Cerebellum (tissue), 4 donors: ENCODE measurements at places on chromosomes 2 and 18.

- no peak for DNase-seq
These were observed 177.7 kb downstream of the TMEM247 start for GRCh38 chr2:46657042-46657504.

DNA sequence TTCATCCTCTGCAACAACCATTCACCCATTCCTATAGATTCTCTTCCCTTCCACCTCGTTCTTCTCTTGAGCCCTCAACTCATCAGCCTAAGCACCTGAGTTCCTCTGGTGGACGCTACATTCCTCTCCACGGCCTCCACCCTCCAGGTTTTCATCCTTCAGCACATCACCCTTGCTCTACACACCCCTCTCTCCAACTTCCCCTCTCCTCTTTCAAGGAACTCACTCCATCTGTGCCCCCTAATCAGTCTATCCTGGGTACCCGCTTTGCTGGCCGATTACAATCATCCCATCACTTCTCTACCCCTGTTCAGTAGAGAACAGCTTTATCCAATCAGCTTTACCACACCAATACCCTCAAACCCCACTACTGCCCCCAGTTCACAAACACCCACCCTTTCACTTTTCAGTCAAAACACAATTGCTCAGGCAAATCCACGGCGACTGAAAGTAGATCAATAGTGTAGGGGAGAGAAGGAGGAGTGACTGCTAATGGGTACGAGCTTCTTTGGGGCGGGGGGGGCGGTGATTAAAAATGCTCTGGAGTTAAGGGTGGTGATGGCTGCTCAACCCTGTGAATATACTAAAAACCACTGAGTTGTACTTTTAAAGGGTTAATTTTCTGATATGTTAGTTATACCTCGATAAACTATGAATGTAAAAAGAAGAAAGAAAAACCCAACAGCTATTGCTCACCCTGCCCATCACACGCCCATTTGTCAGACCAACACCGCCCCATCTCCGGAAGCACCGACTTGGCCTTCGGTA, 857 bp downstream of the DYM start:
- peak; percentile 24 for DNase-seq

GRCh38 chr2:239392688-239393387, 8.0 kb downstream of the HDAC4 start:
- DNase-seq: no peak

GRCh38 chr2:38013158-38013752, 62.7 kb downstream of the CYP1B1 start:
- no peak for DNase-seq

DNA sequence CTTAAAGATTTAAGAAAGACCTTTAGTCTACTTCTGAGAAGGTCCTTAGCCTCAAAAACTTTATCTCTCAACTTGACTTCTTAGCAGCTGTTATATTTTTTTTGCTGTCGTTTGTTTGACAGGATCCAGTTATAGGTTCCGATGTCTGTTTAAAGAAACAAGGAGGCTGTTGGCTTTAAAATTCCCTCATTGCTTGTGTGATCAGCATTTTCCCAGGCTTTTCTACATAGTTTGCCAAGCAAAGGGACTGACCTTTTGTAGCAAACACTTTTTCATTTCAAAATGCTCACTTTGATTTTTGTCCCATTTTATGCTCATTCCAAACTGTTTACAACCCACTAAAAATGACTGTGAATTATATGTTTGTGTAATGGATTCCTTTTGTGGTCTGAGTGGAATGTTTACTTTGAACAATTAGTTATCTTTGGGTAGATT, 394.9 kb downstream of the ARHGAP15 start:
- no peak for DNase-seq

GRCh38 chr2:230097424-230097823, 28.7 kb upstream of the SLC16A14 start:
- DNase-seq: no peak

GRCh38 chr2:60838481-60838880, 42.9 kb upstream of the REL start:
- DNase-seq: no peak

DNA sequence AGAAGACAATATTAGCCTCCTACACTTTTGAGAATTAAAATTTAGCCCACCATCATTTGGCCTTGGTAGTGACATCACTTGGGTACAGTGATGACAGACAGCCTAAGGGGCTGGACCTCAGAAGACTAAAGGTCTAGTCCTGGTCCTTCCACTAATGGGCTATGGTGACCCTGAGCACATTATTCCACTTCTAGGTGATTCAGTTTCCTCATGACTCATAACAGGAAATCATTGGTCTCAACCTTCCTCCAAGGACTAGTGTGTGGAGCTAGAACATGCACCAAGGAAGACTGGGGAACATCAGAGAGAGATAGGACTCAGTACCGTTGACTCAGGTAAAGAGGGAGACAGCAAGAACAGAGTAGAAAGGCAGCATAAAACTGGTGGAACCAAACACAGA, 64.0 kb downstream of the TFCP2L1 start:
- no peak for DNase-seq

DNA sequence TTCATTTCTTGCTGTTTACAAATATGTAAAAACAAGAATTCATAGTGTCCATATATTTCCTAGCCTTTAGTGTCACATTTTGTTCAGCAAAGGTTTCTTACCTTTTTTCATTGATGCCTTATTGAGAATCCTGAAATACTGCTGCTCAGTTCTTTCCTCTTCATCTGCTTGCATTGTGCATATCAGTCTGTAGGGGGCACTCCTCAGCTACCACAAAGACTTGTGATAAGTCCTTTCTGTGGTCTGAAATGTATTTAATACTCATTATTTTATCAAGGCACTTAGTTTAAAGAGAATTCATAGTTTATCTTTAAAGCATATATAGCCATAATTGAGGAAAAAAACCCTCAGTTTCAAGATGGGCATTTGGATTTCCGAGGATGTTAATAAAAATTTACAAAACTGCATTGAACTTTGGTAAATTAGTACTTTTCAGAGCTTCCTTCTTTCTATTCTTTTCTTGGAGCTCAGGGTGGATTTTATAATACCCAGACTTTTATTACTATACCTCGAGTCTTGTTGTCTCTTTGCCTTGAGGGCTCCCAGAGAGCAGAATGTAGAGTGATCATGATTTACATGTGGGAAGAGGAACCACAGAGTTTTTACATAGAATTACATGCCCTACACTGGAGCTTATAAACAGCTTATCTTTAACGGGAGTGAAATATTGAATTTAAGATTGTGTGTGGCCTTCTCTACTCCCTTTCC, 570.1 kb downstream of the PLCL1 start:
- DNase-seq: no peak

DNA sequence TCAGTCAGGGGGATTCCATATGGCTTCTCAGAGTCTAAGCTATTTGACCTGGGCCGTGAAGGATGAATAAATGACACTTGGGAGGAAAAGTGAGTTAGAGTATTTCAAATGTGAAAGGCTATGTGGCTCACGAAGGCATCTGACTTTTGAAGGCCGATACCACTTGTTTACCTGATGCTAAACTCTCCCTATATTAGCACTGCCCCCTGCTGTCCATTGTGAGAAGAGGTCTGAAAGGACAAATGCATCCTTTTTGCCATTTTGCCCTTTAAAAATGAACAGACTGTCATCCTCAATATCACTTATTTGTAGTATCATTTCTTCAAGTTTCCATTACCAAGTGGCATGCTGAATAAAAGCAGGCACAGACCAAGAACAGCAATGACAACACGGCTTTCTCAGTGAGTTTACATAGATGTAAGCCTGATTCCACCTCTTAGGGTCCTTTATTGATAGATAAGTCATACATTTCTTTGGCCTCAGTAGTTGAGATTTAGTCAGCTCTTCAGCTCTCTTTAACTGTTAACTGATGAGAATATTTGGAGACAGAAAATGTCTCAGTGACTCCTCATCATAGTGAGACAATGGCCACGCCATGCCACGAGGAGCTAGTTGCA, 40.1 kb downstream of the DOCK10 start:
- DNase-seq: peak; percentile 17

DNA sequence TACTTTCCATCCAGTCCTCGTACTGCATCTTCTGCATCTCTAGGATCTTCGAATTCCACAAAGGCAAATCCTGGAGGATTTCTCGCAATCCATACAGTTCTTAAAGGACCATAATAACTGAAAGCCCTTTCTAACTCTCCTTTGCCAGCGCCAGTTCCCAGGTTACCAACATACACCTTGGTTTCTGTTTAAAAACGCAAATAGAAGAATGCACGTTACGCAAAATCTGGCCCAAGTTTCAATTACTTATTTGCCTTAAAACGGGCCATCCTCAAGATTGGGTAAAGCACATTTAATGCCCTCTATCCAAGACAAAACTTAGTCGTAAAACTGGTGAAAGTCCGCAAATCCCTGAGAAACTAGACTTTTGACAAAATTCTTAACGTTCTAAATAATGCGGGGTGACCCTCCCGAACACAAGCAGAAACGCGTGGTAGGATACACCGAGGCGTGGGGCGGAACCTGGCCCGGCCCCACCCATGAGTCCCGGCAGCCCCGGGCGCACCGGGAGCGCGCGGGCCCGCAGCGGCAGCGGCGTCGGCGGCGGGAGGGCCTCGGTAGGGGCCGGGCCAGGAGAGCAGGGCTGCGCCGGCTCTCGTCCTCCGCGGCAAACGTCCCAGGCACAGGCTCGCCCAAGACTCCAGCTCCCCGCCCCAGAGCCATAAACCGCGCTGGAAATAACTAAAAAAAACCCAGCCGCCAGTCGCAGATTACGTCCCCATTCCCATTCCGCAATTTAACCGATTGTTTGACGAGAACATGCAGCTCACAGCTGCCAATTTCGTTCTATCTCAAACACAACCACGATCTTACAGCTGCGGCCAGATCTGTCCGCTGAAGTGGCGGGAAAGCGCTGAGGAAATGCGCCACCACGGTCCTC, 910 bp downstream of the SRSF7 start:
- DNase-seq: peak; percentile 73

GRCh38 chr2:125516496-125517109, 1139.4 kb upstream of the GYPC start:
- no peak for DNase-seq

GRCh38 chr2:133287709-133288108, 280.6 kb downstream of the NCKAP5 start:
- DNase-seq: no peak

- DNase-seq: no peak
These were observed 345.8 kb downstream of the SOCS6 start for GRCh38 chr18:70634576-70635147.

- no peak for DNase-seq
These were observed 66.4 kb downstream of the NEDD4L start for GRCh38 chr18:58110398-58110797.

DNA sequence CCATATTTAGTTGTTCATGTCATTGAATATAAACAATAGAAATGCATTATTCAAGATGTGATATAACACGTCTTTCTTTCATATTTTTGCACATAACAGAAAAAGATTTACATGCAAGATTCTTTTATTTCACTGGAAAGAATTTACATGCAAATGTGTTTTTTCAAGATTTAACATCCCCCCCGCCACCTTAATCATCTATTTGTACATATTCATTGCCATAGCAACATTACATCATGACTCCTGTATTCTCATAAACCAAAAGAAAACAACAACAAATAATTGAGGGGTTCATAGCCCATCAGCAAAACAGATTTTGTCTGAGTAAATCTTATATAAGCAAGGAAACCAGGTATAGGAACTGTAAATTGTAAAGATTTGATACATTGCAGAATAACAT, 3.2 kb upstream of the ACVR1C start:
- DNase-seq: no peak

GRCh38 chr2:36770542-36771287, 74.2 kb downstream of the VIT start:
- DNase-seq: no peak

DNA sequence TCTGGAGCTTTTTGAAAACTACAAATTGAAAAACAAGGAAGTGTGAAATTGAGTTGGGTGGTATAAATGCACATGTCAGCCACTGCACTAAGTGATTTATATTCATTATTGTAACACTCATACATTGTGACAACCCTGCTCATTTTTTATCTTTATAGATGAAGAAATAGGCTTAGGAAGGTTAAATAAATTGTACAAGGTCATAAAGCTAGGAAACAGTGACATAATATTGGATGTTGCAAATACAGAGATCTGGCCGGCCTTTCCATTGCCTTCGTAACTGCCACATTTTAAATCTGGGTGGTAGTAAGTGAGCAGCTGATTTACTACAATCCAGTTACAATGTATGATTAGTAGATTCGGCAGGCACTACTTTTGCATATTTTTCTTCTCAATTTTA, 76.6 kb upstream of the LPIN2 start:
- no peak for DNase-seq

- no peak for DNase-seq
These were observed 121.0 kb upstream of the SLC39A10 start for GRCh38 chr2:195535911-195536522.

GRCh38 chr2:30584116-30584515, 137.1 kb downstream of the LCLAT1 start:
- DNase-seq: no peak

- DNase-seq: no peak
These were observed 35.8 kb downstream of the ST3GAL5 start for GRCh38 chr2:85852937-85853498.

DNA sequence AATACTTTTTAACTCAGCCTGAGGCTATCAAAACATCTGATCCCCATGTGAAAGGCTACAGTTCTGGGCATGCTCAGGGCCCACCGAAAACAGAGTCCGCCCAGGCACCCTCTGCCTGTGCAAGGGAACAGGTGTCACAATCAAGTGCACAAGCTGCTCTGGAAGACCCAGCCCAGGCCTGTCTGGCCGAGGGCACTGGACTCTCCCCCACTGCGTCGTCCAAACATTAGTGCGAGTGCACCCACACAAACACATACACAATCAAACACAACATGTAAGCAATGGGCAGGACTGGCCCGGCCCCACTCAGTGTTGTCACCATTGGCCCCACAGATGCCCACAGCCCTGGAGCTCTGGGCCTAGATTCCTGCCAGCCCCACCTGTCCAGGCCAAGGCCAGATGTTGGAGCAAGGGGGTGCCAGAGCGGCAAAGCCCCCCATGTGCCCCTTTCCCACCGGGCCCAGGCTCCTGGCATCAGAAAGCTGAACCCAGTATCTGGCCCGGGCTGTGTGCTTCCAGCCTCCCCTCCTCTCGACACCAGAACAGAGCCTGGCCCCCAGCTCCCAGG, 617 bp upstream of the ALPG start:
- DNase-seq: no peak

- DNase-seq: no peak
These were observed 571.2 kb upstream of the VRK2 start for GRCh38 chr2:57475391-57475790.

DNA sequence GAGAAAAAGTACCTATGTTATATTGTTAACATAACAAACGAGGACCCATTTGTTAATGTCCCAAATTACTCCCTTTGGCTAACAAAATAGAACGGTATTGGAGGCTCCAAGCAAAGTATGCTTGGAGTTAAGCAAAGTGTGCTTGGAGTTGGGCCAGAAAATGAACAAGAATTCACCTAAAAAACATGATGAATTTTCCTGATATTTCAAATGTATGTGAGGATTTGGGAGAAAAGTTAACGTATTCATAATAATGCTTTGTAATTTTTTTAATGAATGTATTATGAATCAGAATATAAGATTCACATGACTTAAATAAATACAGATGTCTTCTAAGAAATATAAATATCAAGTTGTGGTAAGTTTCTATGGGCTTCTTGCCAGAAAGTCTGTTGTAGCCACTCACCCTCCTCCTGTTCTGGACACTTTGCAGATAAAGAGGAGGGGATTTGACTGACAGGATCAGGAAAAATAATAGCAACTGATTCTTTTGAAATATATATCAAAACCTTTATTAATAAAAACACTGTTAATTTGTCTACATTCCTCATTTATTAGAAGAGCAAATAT, 423.7 kb upstream of the MMADHC start:
- DNase-seq: no peak

- DNase-seq: no peak
These were observed 52.1 kb upstream of the CNGA3 start for GRCh38 chr2:98293931-98294687.

- DNase-seq: no peak
These were observed 46.7 kb downstream of the FANCL start for GRCh38 chr2:58194458-58194857.
